ENCODE measurements at places on chromosomes 6 and 20.
A peak's percentile ranks its signal among the peaks of the same experiment; 100 is the strongest.

DNA sequence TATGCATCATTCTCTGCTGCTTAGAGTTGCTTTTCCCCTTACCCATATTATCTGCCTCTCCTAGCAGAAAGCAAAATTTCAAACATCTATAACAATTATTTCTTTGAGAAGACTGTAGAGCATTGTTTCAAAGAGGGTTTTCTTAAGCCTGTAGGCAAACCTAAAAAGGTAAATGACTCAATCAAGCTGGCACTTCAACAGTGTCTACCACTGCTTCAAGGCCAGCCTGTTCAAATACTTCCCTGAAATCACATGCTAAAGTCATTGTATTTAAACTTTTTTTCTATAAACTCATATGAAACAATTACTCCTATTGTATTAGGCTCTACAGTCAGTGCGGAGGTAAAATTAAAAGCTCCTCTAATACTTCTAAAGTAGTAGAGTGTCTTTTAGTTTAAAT lies 87.1 kb downstream of the OGFRL1 start:
- no peak for DNase-seq

GRCh38 chr6:11689847-11690246 lies 88.8 kb downstream of the ADTRP start:
- DNase-seq, result no peak

DNA sequence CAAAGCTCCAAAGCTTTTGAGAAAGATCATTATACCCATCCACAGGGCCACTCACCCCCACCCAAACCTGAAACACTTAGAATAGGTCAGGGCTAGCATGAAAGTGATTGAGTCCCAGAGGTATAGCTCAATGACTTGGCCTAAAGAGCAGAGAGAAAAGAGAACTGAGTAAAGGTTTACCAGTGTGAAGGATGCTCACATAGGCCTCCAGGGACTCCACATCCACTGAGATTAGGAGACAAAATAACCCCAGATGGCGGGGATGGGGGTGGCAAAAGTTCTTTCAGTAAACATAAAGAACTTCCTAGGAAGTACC lies 12.2 kb downstream of the SAYSD1 start:
- no peak for DNase-seq

DNA sequence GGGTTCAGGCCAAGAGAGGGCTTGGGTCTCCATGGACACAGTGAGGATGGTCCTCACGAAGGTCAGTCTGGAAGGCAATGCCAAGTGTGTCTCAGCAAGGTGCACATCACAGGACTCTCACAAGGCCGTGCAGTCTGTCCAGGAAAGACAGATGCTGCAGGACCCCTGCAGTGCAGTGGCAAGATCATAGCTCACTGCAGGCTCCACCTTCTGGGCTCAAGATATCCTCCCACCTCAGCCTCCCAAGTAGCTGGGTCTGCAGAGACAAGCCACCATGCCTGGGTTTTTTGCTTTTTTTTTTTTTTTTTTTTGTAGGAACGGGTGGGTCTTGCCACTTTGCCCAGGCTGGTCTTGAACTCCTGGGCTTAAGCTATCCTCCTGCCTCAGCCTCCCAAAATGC lies 26.4 kb downstream of the ZMYND8 start:
- no peak for DNase-seq

DNA sequence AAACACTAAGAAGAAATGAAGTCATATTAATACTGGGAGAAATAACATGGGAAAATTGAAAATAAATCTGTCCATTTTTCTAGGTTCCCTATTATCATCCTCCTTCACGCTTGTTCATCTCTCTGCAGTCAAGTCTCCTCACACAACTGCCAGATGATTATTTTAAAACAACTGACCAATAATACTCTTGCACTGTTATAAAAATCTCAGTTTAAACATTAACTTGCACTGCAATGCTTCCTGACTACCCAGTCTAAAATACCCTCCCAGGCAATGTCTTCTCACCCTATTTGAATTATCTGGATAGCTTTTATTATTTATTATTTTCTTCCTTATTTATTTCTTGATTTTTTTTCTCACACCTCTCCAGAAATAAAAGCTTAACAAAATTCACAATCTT lies 5.7 kb downstream of the EYS start:
- DNase-seq, result no peak

GRCh38 chr6:48027704-48028435 lies 83.1 kb downstream of the PTCHD4 start:
- no peak for DNase-seq

- no peak for DNase-seq
Observed at GRCh38 chr6:87968435-87969278, 79.0 kb upstream of the SPACA1 start.

DNA sequence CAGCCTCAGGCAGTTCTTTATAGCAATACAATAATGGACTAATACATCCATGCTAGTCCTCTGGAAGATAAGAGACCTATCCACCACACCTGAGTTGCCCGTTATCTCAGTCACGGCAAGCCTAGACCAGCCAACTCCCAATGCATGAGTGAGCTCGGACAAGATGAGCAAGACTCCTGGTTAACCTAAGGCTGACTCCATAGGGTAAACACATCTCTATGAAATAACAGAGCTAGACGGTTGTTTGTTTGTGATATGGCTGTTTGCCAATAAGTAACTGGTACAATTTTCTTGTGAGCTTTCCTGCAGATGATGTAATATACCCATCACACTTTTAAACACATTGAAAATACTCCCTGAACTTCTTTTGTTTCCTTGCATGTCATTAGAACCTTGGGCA lies 70.6 kb upstream of the PHACTR1 start:
- DNase-seq, result no peak

- no peak for DNase-seq
Observed at GRCh38 chr6:49915035-49915434, 48.7 kb upstream of the CRISP1 start.

DNA sequence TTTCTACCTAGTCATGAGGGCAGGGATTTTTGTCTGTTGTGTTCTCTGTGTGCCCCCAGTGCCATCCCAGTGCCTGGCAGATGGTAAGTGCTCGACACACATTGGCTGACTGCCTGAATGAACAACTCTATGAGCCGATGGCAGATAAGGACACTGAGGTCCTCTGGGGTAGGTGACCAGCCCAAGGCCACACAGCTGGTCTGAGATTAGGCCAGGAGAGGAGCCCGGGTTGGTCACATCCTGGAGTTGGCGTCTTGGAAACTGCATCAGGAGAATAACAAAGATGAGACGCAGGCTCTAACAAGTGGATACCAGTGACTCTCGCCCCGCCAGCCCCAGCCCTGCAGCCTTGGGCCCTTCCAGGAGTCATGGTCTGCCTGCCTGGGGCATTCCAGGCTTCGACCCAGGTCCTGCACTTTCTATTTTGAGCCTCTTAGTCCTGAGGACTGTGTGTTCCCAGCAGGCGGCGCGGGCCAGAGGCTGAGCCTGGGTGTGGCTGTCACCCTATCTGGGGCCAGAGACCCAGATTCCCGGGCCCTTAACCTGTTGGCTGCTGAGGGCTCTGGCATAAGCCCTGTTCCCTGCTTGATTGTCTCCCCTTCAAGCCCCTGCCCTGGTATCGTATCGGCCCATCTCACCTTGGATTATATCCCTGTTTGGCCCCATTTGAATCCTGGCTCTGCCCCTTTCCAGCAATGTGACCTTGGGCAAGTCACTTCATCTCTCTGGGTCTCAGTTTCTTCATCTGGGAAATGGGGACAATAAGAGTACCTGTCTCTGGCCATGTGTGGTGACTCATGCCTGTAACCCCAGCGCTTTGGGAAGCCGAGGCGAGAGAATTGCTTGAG lies 88.3 kb downstream of the CEBPB start:
- peak; percentile 88 for DNase-seq

GRCh38 chr6:136820561-136820960 lies 1.8 kb upstream of the PEX7 start:
- DNase-seq, result no peak
